AML-193 (cell line): ENCODE measurements at places on chromosomes 5 and 9.

DNA sequence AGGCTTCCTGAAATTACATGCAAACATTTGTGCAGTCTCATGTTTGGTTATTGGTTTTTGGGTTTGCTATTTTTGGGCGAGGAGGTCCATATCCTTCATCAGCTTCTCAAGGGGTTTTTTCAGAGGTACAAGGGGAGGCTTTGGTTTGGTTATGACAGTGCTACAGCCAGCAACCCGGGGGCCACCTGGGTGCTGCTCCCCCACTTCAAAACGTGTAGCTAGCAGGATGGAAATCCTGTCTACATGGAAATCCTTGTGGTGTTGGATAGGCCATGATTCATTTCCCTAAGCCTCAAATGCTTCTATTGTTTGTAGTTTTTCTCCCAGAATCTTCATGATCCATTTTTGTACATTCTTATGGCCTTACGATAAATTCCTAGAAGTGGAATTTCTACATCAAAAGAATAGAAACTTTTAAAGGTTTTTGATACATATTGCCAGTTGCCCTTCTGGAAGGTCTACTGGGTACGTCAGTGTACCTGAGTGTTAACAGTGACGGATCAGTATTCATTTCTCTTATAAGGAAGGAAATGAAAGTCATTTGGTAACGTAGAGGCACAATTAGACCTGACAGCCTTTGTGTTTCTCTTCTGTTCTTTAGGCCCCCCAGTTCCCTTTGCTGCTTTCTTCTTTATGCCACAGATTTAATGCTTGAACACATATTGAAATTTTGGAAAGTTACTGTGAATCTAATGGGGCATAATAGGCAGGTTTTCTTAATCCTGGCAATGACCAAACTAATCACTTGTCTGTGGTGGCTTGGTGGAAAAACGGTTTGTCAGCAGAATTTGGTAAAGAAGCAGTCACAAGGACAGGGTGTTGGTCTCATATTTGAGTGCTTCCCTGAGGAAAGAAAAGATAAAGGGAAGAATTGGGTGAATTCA, 69.7 kb upstream of the ABL1 start:
- no peak for DNase-seq

GRCh38 chr9:129259375-129259774, 81.3 kb upstream of the IER5L start:
- DNase-seq, result no peak

GRCh38 chr9:77841739-77842386, 189.7 kb downstream of the GNAQ start:
- DNase-seq, result peak; percentile 24

DNA sequence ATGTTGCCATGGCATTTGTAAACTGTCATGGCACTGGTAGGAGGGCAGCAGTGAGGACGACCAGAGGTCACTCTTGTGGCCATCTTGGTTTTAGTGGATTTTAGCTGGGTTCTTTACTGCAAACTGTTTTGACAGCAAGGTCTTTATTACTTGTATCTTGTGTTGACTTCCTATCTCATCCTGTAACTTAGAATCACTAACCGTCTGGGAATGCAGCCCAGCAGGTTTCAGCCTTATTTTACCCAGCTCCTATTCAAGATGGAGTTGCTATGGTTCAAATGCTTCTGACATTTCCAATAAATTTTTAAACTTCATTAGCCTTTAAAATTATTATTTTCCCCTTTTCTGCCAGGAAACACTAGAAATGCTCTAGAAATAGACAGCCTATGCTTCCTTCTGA, 839.1 kb downstream of the NR2F1-AS1 start:
- DNase-seq, result no peak

- DNase-seq, result no peak
Measured at GRCh38 chr5:14502294-14502690, 79.3 kb upstream of the OTULINL start.

DNA sequence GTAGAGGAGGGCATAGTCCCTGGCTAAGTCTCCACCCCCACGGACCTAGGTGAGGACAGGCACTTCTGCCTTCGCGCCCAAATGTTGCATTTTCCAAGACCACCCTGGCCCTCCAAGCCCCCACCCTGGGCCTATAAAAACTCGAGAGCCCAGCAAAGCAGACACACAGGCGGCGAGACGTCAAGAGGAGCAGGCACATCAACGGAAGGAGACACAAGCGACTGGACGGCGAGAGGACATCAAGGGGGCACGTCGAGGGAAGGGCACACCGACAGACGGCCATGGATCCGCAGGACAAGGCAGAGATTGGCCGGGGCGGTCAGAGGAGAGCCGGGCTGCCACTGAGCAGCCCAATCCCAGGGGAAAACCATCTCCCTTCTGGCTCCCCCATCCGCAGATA, 348.0 kb downstream of the MTRR start:
- DNase-seq, result no peak

DNA sequence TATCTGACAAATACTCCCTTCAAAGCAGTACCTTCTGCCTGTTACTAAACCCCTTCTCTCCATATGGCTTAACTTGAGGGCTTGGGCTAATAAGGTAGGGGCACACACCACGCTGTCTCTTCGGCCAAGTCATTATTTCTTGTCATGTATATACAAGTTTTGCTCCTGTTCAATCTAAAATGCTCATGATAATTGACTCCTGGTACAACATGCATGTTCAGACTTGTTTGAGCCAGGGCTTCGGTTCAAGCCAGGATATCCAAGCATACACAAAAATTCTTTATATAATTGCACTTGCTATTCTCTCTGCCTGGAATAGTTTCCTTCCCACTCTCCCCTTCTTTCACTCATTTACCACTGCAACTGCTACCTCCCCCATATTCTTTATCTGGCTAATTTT, 756.0 kb upstream of the C9orf72 start:
- DNase-seq, result no peak

- DNase-seq, result no peak
Measured at GRCh38 chr9:9996259-9996658, 616.5 kb downstream of the PTPRD start.

DNA sequence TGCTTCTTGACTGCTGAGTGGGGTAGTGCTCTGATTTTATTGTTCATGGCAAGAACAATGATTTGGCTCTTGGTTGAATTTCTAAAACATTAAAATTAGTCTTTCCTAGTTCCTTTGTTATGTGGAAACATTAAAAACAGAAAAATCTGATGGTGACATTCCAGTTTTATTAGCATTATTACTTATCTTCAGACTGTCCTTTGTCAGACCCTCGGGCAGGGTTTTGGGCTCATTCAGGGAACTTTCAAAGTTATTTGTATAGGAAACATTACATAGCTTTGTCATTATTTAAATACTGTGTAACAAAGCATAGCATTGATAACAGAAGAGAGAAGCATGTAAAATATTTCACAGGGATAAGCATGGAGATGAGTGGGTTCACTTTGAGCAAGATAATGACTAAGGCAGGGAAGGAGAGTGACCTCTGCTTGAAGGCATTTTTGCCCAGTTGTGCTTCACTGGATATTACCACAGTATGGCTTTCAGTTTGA, 119.9 kb downstream of the KDM4C start:
- no peak for DNase-seq

- no peak for DNase-seq
Measured at GRCh38 chr9:81619353-81620001, 69.9 kb downstream of the TLE1 start.

- no peak for DNase-seq
Measured at GRCh38 chr5:153700940-153701339, 210.5 kb downstream of the GRIA1 start.
